ENCODE measurements at places on chromosomes 2 and 18. TPM values are rescaled to one million over a fixed set of nuclear protein-coding genes. Genes with fewer than 3 reads are reported as not detected.

DNA sequence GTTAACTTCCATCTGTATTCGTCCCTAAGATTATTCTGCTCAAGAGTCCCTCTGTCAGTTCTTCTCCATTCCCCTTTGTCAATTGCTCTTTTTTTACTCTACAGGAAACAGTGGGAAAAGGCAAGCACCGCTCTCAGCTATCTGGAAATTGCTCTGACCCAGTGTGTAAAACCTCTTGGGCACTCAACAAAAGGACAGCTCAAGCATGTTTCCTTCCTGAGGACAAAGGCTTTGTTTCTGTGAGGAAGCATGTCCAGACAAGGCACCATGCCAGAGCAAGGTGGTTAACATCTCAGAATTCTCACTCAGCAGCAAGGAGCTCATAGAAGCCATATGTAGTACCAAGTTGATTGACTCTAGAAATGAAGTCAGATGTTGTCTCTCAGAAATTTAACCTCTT, 735.6 kb downstream of the TSN start:
- no peak overlapping the region for H3K4me3 ChIP-seq
- H3K27ac ChIP-seq: no peak overlapping the region
- H3K4me1 ChIP-seq: no peaks in the 10 kb centered on the region
- DNase-seq: no peak
- no peaks in the 10 kb centered on the region for H3K36me3 ChIP-seq

The APCDD1 gene
- not detected for total RNA-seq

The PFN4 gene
- total RNA-seq: not detected

GRCh38 chr18:27005589-27005988, 140.1 kb upstream of the AQP4 start:
- no peaks in the 10 kb centered on the region for H3K36me3 ChIP-seq
- H3K4me3 ChIP-seq: no peak overlapping the region
- H3K27me3 ChIP-seq: no peaks in the 10 kb centered on the region
- H3K27ac ChIP-seq: no peak overlapping the region
- DNase-seq: no peak

- H3K27ac ChIP-seq: no peak overlapping the region
- H3K27me3 ChIP-seq: no peaks in the 10 kb centered on the region
- H3K4me1 ChIP-seq: no peaks in the 10 kb centered on the region
- no peak for DNase-seq
- H3K36me3 ChIP-seq: no peaks in the 10 kb centered on the region
These were observed 119.2 kb upstream of the CCDC68 start for GRCh38 chr18:55078303-55078932.

- H3K27ac ChIP-seq: no peak overlapping the region
- no peak for DNase-seq
These were observed 31.2 kb downstream of the ASB1 start for GRCh38 chr2:238457927-238458324.

- no peak overlapping the region for H3K27ac ChIP-seq
- H3K4me1 ChIP-seq: no peaks in the 10 kb centered on the region
- no peak for DNase-seq
- no peaks in the 10 kb centered on the region for H3K36me3 ChIP-seq
- no peaks in the 10 kb centered on the region for H3K27me3 ChIP-seq
These were observed 113.7 kb upstream of the NRP2 start for GRCh38 chr2:205568620-205569019.

The SLC23A3 gene
- total RNA-seq: 2.0 TPM

GRCh38 chr18:32552421-32553030, 81.8 kb upstream of the GAREM1 start:
- H3K4me3 ChIP-seq: no peak overlapping the region
- H3K4me1 ChIP-seq: no peaks in the 10 kb centered on the region
- no peaks in the 10 kb centered on the region for H3K36me3 ChIP-seq
- no peak overlapping the region for H3K27ac ChIP-seq
- peak; percentile 70 for DNase-seq

DNA sequence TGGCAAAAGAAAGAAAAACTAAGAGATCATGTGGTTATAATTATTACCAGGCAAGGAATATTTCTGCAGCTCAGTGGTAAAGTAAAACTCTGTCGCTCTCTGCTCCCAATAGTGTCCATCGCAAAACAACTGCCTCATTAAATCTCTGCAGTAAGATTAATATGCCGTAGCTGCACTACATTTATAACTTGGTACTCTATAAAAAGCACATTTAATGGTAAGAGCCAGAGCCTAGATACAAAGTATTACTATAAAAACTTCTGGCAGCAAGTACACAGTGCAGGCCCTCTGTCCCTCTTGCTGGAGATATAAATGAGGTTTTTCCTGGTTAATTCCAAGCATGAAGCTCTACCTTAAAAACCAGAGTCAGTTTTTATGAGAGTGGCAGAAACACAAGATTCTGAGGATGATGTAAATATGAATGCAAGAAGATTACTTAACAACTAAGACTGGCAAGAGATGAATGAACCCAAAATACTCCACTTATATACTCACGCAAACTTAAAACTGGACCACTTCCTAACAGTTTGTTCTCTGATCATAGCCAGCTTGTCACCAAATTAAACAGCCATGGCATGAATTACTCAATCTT, 25.5 kb downstream of the ZNF521 start:
- H3K4me3 ChIP-seq: no peak overlapping the region
- H3K27me3 ChIP-seq: peaks cover 2% of the 10 kb centered on the region
- H3K36me3 ChIP-seq: no peaks in the 10 kb centered on the region
- DNase-seq: no peak
- no peaks in the 10 kb centered on the region for H3K4me1 ChIP-seq

DNA sequence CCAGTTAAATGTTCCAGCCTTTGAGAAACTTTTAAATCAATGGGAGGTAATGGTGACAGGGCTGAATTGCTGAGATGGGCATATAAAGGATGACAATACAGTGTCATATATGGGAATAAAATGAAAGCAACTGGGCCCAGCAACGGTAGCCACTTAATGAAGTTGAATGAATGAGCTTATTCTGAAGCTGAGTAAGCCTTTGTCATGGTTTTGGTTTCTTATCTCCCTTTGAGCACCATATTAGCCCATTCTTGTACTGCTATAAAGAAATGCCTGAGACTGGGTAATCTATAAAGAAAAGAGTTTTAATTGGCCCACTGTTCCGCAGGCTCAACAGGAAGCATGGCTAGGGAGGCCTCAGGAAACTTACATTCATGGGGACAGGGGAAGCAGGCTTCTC, 3.5 kb upstream of the THUMPD2 start:
- no peak overlapping the region for H3K27ac ChIP-seq
- H3K27me3 ChIP-seq: no peaks in the 10 kb centered on the region
- DNase-seq: no peak
- peaks cover 28% of the 10 kb centered on the region for H3K4me1 ChIP-seq
- no peak overlapping the region for H3K4me3 ChIP-seq
- H3K36me3 ChIP-seq: peaks cover 7% of the 10 kb centered on the region

- H3K36me3 ChIP-seq: peaks cover 63% of the 10 kb centered on the region
- H3K27ac ChIP-seq: no peak overlapping the region
- H3K27me3 ChIP-seq: no peaks in the 10 kb centered on the region
- no peak for DNase-seq
- H3K4me1 ChIP-seq: peaks cover 24% of the 10 kb centered on the region
These were observed 52.6 kb upstream of the NFU1 start for GRCh38 chr2:69489793-69490192.

- no peaks in the 10 kb centered on the region for H3K27me3 ChIP-seq
- H3K4me1 ChIP-seq: no peaks in the 10 kb centered on the region
- no peak overlapping the region for H3K27ac ChIP-seq
- no peak overlapping the region for H3K4me3 ChIP-seq
- no peaks in the 10 kb centered on the region for H3K36me3 ChIP-seq
- no peak for DNase-seq
These were observed 19.4 kb upstream of the HNRNPA3 start for GRCh38 chr2:177193240-177193639.

DNA sequence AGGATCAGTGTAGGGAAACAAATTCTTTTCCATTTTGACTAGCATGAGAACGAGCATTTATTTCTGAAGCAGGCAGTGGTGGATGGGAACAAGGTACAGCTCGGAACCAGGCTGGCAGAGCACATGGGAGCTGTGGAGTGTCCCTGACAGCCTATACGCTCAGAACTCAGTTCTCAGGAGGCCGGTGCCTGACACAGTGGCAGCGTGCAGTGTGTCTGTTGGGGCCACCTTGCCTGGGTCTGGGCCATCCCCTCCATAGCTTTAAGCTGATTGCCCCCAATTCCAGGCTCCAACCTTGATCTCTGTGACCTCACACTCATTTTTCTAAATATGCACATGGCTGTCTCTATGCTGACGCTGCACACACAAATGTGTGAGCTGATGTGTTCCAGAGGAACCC, 54.5 kb upstream of the ATG16L1 start:
- H3K27me3 ChIP-seq: no peaks in the 10 kb centered on the region
- H3K27ac ChIP-seq: no peak overlapping the region
- no peak overlapping the region for H3K4me3 ChIP-seq

GRCh38 chr2:143974262-143974661, 545.7 kb downstream of the ZEB2 start:
- H3K4me3 ChIP-seq: no peak overlapping the region
- H3K4me1 ChIP-seq: no peaks in the 10 kb centered on the region
- no peaks in the 10 kb centered on the region for H3K36me3 ChIP-seq
- H3K27ac ChIP-seq: no peak overlapping the region
- H3K27me3 ChIP-seq: no peaks in the 10 kb centered on the region
- DNase-seq: no peak

Measured in activated CD8-positive, alpha-beta T cell treated with anti-CD3 and anti-CD28 coated beads, Interleukin-2, amount 10 ng/mL, durations not matched to agents 7 days and 5 days (primary cell).